ENCODE measurements at places on chromosomes 2 and 18.

DNA sequence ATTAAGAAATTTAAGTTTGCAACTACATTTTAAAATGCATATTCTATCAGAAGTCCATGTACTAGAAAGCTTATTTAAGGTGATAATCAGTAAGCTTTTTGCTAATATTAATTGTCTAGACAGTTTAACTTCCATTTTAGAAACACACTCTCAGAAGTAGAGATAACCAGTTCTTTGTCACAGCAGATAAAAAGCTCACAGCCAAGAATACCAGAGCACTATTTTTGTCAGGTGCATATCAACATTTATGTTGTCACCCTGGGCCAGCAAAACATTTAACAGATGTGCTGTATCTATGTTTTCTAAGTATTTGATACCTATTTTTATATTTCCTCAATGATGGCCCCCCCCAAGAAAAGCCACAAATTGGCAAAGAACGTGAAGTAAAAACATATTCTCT, 192.6 kb downstream of the ERBB4 start:
- DNase-seq = no peak

DNA sequence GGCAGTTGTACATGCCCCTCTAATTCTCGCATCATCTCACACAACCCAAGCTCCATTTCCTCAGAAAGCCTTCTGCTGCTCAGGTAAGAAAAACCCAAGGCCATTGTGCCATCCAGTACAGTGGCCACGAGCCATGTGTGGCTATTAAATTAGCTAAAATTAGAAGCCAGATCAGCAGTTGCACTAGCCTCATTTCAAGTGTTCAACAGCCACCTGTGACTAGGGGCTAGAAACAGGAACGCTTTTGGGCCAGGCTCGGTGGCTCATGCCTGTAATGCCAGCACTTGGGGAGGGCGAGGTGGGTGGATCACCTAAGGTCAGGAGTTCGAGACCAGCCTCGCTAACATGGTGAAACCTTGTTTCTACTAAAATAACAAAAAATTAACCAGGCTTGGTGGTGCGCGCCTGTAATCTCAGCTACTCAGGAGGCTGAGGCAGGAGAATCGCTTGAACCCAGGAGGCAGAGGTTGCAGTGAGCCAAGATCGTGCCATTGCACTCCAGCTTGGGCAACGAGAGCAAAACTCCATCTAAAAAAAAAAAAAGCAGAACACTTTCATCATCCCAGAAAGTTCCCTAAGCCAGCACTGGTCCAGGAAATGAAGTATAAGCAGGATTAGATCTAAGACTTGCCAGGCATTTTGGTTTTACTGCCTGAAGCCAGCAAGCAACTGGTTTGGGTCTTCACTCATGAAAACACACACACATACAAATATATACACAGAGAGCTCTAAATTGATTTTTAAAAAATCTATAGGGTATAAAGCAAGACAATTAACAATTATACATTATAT, 35.7 kb downstream of the ATP8B1 start:
- no peak for DNase-seq

GRCh38 chr18:41967680-41968079, 12.6 kb downstream of the PIK3C3 start:
- no peak for DNase-seq

- DNase-seq = no peak
Measured at GRCh38 chr18:46542545-46542944, 114.5 kb downstream of the LOXHD1 start.

DNA sequence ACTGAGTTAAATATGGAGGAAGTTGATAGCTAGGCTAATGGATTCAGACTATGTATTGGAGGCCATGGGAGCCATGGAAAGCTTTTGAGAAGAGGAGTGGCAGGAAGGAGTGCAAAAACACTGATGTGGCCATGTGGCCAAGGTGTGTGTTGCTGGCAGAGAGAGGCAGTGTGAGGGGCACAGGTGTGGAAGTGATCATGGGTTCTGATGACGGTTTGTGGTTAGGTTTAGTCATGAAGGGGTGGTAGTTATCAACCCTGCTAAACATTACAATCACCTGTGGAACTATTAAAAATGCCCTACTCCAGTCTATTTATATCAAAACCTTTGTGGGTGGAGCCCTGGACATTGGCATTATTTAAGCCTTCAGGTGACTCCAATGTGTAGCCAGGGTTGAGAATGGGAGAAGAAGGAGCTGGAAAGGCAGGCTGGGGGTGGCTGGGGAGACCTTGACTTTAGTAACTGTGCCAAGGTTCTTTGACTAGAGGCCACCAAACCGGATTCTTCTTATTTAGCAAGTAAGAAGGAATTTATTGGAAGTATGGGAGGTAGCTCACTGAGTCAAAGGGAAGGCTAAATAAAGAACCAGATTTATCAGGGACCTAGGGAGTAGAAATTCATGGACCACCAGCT, 13.5 kb downstream of the GPR39 start:
- no peak for DNase-seq

All from stimulated activated CD4-positive, alpha-beta T cell treated with anti-CD3 and anti-CD28 coated beads, Interleukin-4, amount 100 ng/mL, for 24 hours (primary cell).